ENCODE measurements at places on chromosomes 1 and 21.

DNA sequence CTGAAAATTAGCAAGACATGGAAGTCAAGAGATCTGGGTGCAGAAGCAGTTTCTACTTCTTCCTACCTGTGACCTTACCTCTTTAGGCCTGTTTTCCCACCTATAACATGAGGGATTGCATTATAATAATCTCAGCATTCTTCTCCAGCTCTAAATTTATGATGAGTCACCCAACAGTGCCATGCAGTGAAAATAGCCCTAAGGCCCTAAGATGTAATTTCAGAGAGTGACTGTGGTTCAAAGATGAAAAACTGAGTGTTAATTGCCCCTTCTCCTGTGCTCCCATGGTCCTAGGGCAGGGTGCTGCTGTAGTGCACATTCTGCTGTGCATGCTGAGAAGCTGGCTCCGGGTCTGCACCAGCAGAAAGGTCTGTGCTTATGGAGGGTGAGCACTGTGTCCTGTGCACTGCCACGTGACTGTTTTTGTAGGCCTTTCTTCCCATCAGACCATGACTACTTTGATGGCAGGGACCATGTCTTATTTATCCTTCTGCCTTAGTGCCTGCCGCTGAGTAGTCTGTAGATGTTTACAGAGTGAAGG is 29.7 kb downstream of the JUN start:
- no peak for DNase-seq

- no peak for DNase-seq
Observed at GRCh38 chr1:93033785-93034184, 45.3 kb upstream of the MTF2 start.

DNA sequence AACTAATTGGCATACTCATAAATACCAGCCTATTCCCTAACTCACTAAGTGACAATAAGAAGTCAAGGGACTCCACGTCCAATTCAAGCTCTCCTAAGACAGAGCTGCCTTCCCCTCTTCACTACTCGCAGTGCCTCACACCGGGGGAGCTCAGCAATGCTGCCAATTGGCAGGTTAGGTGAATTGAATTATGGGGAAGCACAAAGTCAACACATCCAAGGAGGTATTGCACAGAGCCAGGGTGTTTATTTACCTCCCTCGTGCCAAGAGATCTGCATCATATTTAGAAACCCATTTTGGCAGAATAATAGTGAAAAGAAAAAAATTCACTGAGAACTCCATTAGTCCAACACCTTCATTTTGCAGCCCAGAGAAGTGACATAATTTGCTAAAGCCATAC is 20.4 kb upstream of the TNR start:
- no peak for DNase-seq

DNA sequence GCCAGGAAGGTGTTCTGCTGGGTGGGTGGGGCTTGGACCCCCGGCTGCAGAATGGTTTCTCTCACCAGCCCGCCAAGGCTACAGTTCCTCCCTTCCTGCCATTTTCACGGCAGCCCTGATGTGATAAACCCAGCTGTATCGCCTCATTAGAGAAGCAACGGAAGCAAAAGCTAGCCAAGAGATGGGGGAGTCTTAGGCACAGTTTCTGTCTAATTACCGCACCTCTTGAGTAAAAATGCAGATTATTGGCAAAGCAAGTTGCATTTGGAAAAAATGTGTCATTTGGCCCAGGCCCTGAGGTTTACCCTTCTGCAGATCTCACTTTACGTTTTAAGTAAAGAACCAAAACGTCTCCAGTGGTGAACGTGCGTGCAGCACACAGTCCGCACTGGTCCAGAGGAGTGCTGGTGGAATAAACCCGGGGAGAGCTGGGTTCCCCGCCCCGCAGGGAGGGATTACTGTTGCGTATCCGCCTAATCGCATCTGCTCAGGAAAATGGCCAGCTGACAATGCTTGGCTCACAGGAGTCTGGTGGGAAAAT is 109.9 kb downstream of the GALNT2 start:
- no peak for DNase-seq

DNA sequence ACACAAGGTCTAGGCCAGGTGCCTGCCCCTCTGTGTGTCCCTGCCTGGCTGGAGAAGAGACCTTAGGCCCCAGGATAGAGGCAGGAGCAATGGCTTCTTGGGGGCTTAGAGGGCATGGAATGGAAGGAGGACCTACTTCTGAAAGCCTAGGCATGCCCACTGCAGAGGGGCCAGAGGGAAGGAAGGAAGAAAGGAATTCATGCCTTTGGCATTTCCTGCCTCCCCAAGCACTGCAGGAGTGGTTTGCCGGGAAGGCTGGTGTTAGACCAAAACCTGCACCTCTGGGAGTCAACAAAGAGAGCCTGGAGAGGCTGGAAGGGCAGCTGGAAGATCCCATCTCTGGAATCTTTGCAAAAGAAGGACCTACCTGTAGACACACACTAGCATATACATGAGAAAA is 50.7 kb upstream of the KCNE2 start:
- DNase-seq, result no peak

GRCh38 chr1:167440776-167441175 is 77.6 kb downstream of the CD247 start:
- peak; percentile 5 for DNase-seq

- DNase-seq, result no peak
Observed at GRCh38 chr1:63817700-63818099, 43.9 kb downstream of the ROR1 start.

DNA sequence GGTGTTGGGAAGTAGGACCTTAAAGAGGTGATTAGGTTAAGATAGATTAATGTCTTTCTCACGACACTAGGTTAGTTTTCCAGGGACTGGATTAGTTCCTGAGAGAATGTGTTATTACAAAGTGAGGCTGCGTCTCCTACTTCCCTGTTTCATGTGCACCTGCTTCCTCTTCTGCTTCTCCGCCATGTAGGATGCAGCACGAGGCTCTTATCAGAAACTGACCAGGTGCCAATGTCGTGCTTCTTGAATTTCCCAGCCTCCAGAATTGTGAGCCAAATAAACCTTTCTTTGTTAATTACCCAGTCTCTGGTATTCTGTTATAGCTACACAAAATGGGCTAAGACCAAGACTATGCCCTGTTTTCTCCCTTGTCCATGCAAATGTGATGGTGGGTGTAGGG is 152.2 kb upstream of the LMO4 start:
- no peak for DNase-seq

Measured in natural killer cell (primary cell).